ENCODE measurements at places on chromosomes 5 and 9.
A peak's percentile ranks its signal among the peaks of the same experiment; 100 is the strongest.

GRCh38 chr5:53671447-53671846, 111.0 kb downstream of the NDUFS4 start:
- DNase-seq: no peak

GRCh38 chr9:5321058-5321457, 16.5 kb upstream of the RLN2 start:
- DNase-seq: no peak

GRCh38 chr5:140432916-140433315, 31.3 kb downstream of the ANKHD1 start:
- no peak for DNase-seq

DNA sequence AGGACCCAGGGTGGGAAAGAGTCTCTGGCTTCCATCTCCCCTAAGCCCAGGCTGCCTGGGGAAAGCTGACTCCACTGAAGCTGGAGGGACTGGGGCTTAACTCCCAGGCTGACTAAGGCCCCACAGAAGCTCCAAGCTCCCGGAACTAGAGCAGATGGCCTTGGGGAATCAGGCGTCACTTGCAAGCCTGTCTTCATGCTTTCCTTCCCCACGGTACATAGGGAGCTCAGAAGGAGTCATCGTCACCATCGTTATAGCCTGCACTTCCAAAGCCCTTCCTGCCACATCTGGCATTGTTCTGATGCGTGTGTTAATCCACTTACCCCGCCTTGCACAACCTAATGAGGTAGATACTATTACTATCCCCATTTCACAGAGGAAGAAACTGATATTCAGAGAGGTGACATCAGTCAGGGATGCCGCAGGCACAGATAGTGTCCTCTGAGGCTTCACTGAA, 11.5 kb downstream of the AQP3 start:
- DNase-seq: no peak

- DNase-seq: no peak
Observed at GRCh38 chr5:173029499-173029921, 26.6 kb upstream of the CREBRF start.

- no peak for DNase-seq
Observed at GRCh38 chr9:129185991-129186390, 7.9 kb upstream of the IER5L start.

DNA sequence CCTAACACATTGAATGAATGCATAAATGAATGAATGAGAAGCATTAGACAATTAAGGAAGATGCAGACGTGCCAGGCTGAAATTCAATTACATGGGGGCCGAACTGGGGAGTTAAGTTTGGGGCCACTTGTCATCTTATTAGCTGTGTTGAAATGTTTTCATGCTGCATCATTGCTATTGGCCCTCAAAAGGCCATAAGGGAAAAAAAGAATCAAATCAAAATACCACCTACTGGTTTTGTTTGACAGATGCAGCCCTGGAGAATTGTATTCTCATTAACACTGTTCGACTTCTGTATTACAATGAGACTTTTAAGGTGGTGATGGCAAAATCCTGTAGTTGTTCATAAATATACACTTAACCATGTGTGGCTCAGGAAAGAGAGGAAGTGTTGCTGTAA, 38.4 kb downstream of the UBE2QL1 start:
- DNase-seq: no peak

DNA sequence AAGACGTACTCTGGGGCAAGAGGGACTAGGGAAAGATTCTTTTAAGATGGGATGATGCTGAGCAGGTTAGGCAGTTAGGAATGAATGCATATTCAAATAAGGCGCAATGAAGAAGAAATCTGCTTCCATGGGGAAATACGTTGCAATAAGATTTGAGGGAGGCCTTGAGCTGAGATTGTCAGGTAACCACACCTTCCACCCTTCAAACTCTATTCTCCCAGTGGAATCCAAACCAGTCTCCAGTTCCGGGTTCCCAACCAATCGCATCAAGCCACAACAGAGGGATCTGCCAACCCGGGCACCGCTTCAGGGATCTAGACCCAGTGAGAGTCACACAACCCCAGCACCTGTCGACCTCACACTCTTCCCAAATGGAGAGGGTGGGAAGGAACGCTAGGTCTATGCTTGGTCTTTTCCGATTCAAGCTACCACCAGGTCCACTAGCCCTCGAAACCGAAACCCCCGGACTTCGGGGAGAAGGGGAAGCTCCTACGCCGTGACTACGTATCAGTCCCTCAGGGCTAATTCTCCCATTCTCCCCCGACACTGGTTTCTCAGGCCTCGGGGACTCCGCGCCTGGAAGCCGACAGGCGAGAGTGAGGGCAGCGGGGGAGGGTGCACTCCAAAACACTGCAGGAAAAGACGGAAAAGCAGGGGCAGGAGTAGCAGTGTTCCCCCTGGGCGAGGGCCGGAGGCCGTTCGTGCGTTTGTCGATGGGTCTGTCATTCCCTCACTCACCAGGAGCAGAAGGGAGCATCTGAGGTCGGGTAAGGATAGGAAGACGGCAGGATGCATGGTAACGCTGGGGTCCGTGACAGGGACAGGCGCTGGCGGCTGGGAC, 534 bp downstream of the ERP44 start:
- DNase-seq: peak; percentile 82

DNA sequence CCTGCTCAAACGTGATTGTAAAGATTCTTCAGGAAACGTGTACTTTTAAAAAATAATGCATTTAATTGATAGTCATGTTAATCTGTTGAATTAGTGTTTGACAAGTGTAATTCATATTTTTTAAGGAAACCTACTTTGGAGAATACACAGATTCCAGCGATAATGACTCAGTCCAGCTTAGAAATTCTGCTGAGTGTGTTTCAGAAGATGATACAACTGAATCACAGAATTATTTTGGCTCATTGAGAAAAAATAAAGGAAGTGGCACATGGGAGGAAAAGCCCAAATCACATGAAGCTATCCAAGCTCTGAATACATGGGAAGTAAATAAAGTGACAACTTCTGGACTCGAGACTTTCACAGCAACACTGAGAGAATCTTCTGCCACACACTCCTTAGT, 37.8 kb downstream of the ICE1 start:
- peak; percentile 62 for DNase-seq

DNA sequence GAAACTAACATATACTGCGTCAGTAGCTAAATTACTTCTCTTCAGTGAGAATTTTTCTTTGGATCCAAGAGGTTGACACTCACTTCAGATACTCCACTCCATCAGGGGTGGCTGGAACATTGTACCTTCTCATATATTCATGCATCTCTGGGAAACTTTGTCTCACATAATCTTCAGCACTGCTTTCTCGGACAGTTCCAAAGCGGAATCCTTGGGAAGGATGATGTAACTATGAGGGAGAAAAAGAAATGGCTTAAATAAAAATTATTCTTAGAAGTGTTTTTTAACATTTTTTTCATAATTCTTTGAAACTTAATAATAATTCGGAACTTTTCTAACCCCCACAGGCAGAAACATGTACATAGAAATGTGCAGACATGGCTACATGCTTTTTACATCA, 33.4 kb upstream of the PPP3R2 start:
- DNase-seq: no peak

GRCh38 chr9:121954477-121955140, 138.5 kb downstream of the TTLL11 start:
- DNase-seq: no peak

DNA sequence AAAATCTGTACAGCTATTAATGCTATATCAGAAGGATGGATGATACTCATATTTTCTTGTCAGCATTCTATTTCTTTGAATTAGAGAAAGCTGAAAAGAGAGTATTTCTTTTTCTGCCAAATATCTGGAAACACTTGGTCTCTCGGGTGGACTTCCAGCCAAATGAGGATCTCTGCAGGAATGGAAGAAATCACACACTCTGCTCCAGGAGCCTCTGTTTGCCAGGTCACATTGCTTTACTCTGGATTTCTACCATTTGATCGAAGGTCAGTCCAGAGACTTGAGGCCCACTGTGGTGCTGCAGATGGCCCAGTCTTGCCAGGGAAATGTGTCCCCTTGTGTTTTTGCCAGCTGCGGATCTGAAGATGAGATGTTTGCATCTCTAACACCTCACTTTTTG, 154.1 kb downstream of the PCSK1 start:
- no peak for DNase-seq

GRCh38 chr5:73183481-73183891, 10.5 kb downstream of the TMEM174 start:
- no peak for DNase-seq

- DNase-seq: no peak
Observed at GRCh38 chr9:131613921-131614320, 68.6 kb downstream of the PRRT1B start.

GRCh38 chr5:179331591-179332375, 13.5 kb downstream of the ADAMTS2 start:
- no peak for DNase-seq

- no peak for DNase-seq
Observed at GRCh38 chr5:83922699-83923098, 202.0 kb upstream of the HAPLN1 start.

- no peak for DNase-seq
Observed at GRCh38 chr9:127184641-127185040, 62.2 kb upstream of the ANGPTL2 start.

GRCh38 chr5:90696153-90696552, 137.6 kb downstream of the ADGRV1 start:
- DNase-seq: peak; percentile 64

DNA sequence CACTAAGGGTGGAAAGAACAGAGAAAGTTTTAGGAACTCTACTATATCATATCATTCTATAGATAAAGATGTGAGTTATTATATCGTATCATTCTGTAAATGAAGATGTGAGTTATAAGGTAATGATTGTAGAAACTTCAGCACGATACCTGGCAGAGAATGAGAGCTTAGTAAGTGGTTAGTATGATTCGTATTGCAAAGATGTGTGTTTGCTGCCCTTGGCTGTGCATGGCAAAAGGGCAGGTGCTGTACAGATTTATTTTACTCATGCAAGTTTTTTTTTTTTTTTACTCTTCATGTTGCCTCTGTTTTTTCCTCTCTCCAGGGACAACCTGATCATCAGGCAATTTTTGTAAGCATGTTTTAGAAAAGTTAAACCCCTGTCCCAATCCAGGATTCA, 83.3 kb downstream of the EGFLAM start:
- no peak for DNase-seq

- no peak for DNase-seq
Observed at GRCh38 chr9:15116130-15116580, 190.9 kb downstream of the TTC39B start.

DNA sequence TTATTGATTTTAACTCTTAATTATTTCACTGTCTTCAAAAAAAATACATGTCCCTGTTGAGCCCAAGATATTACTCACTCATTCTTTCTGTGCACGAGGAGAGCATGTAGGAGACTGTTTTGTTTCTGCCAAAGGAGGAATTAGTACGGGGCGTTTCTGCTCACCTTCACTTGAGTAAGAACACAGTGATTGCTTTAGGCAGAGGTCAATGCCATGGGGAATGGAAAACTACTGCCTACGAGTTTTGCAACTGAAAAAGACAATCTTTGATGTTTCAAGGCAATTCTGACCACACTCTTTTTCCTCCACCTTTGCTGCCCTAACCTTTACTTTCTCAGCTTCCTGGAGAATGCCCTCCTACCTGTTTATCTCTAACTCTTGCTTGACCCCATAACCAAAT, 109.4 kb downstream of the CCDC192 start:
- DNase-seq: no peak

- no peak for DNase-seq
Observed at GRCh38 chr5:153745778-153746395, 255.4 kb downstream of the GRIA1 start.

- DNase-seq: no peak
Observed at GRCh38 chr5:139807647-139808030, 12.0 kb downstream of the PSD2 start.

- no peak for DNase-seq
Observed at GRCh38 chr5:119322948-119323537, 32.8 kb upstream of the TNFAIP8 start.

- no peak for DNase-seq
Observed at GRCh38 chr9:130824079-130824478, 11.0 kb upstream of the ABL1 start.

GRCh38 chr5:93899026-93899600, 157.7 kb upstream of the POU5F2 start:
- DNase-seq: peak; percentile 29

DNA sequence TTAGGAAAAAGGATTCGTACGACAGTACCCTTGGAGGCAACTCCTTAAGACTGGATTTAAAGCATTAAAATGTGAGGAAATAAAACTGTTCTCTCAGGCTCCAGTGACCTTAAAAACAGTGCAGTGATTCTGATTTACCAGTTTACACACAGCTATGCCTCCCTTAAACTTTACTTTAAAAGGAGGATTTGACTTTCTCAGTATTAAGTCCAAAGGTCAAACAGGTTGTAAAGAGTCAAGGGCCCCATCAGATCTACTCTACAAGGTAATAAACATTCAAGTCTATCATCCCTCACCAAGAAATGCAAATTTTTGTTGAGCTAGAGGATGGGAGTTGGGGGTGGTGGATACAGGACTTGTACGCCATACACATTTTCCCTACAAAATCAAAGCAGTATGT, 75.2 kb downstream of the ELAVL2 start:
- DNase-seq: no peak

GRCh38 chr5:72137826-72138409, 30.6 kb downstream of the MAP1B start:
- peak; percentile 36 for DNase-seq

- peak; percentile 76 for DNase-seq
Observed at GRCh38 chr5:115262321-115263077, at the start of gene PGGT1B. TSS of gene PGGT1B (minus strand) at chr5:115262877. CDS start at chr5:115262851, 26 bp downstream.

DNA sequence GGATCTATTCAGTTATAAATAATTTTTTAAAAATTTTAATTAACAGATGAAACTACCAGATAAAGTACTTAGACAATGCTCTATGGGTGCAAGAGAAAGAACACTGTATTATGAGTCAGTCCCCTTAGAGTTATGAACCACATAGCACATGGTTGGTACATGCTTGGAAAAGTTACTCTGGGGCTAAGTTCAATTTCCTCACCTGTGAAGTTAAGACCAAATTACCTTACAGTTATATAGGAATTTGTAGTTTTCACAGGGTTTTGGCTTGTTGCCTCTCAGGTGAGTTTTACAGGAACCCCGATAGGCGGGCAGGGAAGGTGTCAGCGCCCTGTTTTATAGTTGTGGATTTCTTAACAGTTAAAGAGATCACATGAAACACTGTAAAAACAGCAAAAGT, 1.2 kb downstream of the PANK3 start:
- no peak for DNase-seq

DNA sequence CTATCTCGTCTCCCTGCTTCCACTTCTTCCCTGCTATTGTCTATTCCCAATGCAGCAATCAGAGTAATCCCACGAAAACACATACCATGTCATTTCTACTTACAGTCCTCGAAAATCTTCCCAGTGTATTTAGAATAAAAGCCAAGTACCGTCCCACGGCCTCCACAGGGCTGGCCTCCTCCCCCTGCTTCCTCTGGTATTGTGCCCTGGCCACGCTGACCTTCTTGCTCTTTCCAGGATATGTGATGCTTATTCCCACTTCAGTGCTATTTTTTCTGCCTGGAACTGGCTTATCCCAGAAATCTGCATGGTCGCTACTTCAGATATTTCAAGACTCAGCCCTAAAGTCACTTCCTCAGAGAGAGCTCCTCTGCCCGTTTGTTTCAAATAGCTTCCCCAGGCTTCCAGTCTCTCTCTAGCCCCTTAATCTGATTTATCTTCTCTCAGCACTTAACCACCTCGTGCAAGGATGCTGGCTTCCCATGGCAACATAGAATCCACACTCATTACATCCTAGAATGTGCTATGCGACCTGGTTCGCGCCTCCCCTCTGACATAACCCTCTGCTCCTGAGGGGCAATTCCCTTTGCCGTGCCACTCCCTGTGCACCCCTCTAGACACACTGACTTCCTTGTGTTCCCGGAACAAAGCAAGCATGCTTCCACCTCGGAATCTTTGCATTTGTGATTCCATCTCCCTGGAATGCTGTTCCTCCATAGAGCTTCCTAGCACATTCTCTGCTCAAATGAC, 365.9 kb downstream of the ZSWIM6 start:
- no peak for DNase-seq
